ENCODE measurements at places on chromosomes 5 and 9.

DNA sequence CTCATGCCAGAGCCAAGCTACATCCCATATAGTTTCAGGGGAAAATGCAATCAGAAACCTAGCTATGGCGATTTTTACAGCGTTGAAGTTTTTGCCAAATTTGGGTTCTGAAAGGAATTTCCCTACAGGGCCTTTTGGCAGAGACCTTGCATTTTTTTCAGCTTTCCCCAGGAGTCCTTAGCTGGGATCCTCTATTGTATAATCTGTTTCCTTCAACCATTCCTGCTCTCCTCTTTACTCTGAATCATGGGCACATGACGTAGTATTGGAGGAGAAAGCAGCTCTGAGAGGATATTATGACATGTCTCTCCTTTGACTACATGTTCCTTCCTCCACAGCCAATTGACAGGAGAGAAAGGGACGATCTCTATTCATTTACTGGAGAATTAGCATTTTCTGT, 118.5 kb upstream of the ERCC6L2 start:
- DNase-seq = no peak

DNA sequence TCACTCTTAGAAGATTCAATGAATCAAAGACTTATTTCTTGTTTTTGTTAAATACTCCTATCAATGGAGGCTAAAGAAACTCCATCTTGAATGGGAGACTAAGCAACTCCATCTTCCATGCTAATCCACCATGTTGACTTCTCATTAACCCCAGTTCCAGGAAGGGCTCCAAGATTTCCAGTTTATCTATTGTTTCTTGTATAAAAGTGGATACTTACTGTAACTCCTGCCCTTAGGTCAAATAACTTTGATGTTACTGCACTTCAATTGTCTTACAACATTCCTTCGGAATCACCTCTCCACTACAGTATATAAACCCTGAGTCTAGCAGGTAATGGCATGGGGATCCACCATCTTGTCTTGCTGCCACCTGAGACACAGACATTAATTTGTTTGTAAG, 63.0 kb downstream of the PUM3 start:
- no peak for DNase-seq

- no peak for DNase-seq
These were observed 183.9 kb downstream of the LRRC70 start for GRCh38 chr5:62762503-62762902.

GRCh38 chr5:118902656-118903438, 85.5 kb downstream of the DTWD2 start:
- no peak for DNase-seq

DNA sequence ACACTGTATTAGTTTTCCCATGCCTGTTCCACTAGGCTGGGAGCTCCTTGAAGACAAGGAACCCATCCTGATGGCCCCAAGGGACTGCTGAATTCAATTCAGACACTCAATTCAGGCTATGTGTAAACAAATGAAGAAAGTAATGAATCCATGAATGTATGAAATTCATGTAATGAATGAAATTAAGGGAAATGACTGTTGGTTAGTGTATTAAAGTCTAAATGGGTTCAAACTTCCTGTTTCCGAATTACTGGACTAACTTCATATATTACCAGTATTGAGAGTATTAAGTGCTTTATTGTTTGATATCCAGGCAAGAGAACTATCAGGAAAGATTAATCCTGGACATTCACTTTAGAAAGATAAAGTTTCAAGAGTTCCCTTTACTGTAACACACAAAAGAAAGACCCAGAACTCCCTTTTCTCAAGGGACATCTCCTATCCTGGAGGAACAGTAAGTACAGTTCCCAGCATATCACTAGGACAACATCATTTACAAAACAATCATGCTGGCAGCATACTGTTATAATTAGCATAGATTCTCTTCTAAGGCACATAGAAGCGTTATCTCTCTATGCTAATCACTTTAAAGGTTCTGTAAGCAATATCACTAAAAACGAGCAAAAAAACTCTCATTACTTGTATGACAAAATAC, 28.5 kb upstream of the IFNK start:
- DNase-seq = no peak

- no peak for DNase-seq
These were observed 114.5 kb upstream of the CDH6 start for GRCh38 chr5:31078956-31079355.

GRCh38 chr9:97475059-97475458, 26.4 kb upstream of the TMOD1 start:
- DNase-seq = no peak

GRCh38 chr5:133344266-133344665, 268.1 kb downstream of the FSTL4 start:
- no peak for DNase-seq

- DNase-seq = no peak
These were observed 113.5 kb upstream of the WWC1 start for GRCh38 chr5:168177831-168178450.

- no peak for DNase-seq
These were observed at the start of gene PHF19 for GRCh38 chr9:120876842-120877240. Gene PHF19 (minus strand): TSS chr9:120877188. CDS start chr9:120874741, 2,447 bp downstream.

DNA sequence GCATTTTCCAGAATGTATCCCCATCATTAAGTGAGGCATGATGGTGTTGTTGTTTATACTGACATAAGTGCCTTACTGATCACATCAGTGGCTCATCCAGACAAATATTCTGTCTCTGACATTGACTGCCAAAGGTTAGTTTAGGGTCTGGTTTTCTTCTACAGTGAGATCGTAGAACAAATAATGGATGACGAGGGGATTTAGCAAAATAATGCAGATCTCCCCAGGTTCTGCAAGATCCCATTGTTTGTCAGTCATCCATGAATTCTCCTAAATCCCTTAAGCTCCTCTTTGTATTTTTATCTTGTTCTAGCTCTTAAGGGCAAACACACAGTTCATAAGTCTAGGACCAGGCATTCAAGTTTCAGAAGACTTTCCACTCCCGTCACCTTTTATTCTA, 93.1 kb upstream of the DHFR start:
- DNase-seq = no peak

DNA sequence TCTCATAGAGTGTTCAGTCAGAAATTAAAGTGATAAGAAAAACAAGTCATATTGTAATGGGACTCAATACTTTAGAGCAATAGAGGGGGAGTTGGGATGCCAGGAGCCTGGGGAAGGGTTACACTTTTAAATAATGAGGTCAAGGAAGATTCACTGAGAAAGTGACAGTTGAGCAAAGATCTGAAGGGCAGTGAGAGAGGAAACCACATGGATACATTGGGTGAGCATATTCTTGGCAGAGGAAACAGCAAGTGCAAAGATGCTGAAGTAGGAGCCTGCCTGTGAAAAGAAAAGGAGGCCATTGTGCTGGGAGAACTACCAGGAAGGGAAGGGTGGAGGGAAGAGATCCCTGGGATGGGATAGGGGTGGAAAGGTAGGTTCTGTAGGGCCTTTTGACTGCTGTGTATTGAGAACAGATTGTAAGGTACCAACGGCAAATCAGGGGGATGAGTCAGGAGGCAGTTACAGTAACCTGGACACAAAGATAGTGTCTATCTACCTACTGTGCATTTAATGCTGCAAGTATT, 79.4 kb downstream of the PAM start:
- DNase-seq = no peak

- no peak for DNase-seq
These were observed 54.3 kb downstream of the ADGRV1 start for GRCh38 chr5:90612919-90613318.

GRCh38 chr5:53779541-53779981, 219.1 kb downstream of the NDUFS4 start:
- no peak for DNase-seq

All from stimulated activated CD8-positive, alpha-beta memory T cell treated with anti-CD3 and anti-CD28 coated beads, Interleukin-4, amount 100 ng/mL, for 1 hour (primary cell).